ENCODE measurements at places on chromosomes 3 and 15. TPM values are rescaled to one million over a fixed set of nuclear protein-coding genes. Genes with fewer than 3 reads are reported as not detected.
A peak's percentile ranks its signal among the peaks of the same experiment; 100 is the strongest.

DNA sequence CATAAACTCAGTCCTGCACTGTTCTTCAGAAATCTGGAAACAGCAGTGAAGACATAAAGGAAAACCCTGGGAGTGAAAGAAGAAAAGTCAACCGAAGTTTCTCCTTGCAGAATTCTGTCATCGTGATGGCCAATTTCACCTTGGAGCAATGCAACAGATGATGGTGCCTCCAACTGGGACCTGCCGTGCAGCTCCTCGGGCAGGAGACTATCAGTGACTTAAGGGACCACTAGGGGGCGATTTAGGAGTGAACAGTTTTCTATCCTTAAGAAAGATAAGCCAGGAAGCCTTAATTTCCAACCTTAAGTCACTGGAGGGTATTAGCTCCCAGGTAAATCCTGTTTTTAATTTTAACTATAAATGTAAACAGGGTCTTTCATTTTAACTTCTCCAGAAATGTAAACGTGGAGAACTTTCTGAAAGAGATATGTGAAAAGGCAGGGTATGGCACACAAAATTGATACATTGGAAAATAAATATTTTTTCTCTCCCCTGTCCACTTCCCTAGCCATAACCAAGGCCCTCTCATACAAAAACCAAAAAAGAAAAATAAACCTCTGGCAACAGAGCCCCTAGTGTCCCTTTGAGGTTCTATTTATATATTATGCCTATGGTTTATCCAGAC, 116.3 kb downstream of the PDZRN3 start:
- peak; percentile 36 for DNase-seq

- DNase-seq: no peak
Observed at GRCh38 chr15:51842265-51842664, 12.8 kb downstream of the TMOD3 start.

DNA sequence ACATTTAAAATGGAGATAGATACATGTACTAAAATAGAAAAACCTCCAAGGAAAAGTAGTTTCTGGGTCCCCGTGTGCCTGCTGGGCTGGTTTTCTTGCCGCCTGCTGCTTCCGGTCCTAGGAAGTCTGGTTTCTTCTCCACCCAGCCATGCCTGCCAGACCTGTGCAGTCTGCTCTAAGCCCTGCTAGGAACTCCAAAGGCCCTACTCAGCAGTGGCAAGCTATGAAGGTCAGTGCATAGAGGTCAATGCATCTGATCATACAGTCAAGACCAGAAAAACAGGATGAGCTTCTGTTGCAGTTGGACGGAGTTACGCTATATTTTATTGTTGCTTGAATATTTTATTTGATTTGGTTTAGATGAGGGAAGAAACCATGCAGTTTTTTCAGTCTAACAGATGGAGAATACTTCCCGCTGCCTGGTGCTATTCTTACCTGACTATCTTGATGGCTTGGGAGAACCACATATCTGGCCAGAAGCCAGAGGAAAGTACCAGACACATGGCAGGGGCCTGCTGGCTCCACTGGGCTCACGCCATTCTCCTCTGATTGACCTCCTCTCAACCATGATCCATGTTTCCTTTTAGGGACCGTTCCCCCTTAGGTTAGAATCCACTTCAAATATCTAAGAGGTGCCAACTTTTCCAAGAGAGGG, 226.8 kb upstream of the ST8SIA2 start:
- no peak for DNase-seq

The SLCO2A1 gene
- 1.7 TPM for polyA plus RNA-seq

The GRIP2 gene
- not detected for polyA plus RNA-seq

DNA sequence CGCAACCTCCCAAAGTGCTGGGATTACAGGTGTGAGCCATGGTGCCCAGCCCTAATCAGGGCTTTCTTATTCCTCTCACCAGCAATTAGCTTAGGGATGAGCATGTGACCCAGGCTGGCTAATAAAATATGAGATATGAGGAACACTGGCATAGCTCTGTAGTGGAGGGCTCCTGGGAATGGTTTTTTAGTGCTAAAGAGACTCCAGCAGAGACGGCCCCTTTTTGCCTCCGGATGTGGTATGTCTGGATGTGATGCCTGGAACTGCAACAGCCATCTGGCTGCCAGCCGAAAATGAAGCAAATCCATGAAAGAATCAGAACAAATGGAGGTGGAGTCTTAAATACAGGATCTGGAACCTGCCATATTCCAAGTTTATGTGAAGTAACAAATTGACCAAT, 69.1 kb upstream of the MAGI1 start:
- DNase-seq: no peak

DNA sequence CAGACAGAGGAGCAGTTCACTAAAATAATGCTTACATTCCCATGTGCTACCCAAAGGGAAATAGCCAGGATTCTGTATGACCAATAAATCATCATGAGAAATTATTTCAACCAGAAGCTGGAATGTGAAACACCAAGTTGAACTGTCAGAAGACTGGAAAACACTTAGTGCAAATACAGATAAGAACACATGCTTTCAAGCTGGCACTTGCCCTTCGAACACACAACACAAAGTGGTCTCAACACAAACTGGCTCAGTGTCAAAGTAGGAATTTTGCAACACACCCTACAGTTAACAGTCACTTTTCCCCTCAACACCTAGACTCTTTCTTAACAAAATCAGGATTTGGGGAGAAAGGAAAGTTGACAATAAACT, 1.3 kb downstream of the FSD2 start:
- DNase-seq: no peak

The CISH gene
- polyA plus RNA-seq: 4.1 TPM

DNA sequence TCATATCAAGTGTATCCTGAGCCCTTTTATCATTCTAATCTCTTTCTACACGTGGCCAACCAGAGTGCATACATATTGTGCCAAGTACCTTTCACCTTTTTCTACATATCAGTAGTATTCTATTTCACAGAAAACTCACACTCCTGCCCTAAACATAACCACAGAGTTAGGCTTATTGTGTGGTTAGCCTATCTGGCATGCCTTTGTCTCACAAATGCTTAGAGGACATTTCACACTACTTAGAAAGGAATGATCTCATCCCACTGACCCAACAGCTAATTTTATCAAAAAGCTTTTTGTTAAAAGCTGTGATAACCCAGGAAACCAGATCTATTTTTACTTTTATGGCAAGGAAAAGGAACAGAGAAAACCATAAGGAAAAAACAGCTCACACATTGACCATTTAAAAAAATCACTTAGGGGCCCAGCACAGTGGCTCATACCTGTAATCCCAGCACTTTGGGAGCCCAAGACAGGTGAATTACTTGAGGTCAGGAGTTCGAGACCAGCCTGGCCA, 17.8 kb upstream of the MAP4 start:
- DNase-seq: no peak

The CLN6 gene
- 13.0 TPM for polyA plus RNA-seq

The ITPKA gene
- 1.5 TPM for polyA plus RNA-seq

- DNase-seq: no peak
Observed at GRCh38 chr3:140052771-140053702, 118.1 kb downstream of the CLSTN2 start.

The CCNB2 gene
- polyA plus RNA-seq: 19.7 TPM

The CADPS gene
- 0.06 TPM for polyA plus RNA-seq

GRCh38 chr15:87269566-87269965, 987.0 kb downstream of the NTRK3 start:
- no peak for DNase-seq

DNA sequence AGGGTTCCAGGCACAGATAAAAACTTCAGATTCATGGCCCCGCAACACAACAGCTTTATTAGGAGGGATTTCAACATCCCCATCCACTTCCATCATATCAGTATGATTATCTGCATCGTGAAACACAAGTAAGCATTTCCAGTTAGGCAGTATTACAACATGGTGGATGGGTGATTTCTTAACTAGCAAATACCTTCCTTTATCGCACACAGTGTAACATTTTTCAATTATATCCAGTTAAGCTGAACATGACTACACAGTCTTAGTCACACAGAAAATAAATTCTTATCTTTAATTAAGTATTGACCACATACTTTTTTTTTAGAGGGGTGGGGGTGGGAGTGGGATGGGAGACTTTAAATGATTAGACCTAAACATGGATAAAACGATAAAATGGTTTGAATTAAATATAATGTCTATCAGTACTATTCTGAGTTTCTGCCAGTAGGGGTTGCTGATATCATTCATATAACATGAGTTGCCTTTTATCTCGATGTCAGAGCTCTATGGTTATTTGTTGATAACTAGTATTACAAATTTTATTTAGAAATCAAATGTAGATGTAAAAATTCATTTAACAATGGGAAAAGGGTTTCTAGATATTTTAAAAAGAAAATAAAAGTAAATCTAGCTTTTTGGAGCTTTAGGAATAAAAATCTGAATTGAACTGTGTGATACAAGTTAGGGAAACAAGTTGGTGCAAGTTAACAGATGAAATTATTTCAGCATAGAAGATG, 146.6 kb downstream of the TBL1XR1 start:
- peak; percentile 16 for DNase-seq

- DNase-seq: no peak
Observed at GRCh38 chr15:85639752-85640381, 154.9 kb downstream of the KLHL25 start.

The DUOXA1 gene
- not detected for polyA plus RNA-seq

The SLC27A2 gene
- 0.11 TPM for polyA plus RNA-seq

The TMEM212 gene
- polyA plus RNA-seq: not detected

DNA sequence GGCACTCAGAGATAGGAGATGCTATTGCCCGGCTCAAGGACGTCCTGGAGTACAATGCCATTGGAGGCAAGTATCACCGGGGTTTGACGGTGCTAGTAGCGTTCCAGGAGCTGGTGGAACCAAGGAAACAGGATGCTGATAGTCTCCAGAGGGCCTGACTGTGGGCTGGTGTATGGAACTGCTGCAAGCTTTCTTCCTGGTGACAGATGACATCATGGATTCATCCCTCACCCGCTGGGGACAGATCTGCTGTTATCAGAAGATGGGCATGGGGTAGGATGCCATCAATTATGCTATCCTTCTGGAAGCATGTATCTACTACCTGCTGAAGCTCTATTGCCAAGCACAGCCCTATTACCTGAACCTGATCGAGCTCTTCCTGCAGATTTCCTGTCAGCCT, 26.4 kb downstream of the BCL2A1 start:
- DNase-seq: no peak

- DNase-seq: no peak
Observed at GRCh38 chr3:140761076-140761639, 83.3 kb downstream of the TRIM42 start.

- DNase-seq: no peak
Observed at GRCh38 chr15:58179206-58179605, 41.0 kb downstream of the AQP9 start.

The REC114 gene
- polyA plus RNA-seq: not detected

The GOLGA6L26 gene
- polyA plus RNA-seq: not detected

All from AG04450 (cell line).